ENCODE measurements at places on chromosomes 4 and X. TPM values are rescaled to one million over a fixed set of nuclear protein-coding genes. Genes with fewer than 3 reads are reported as not detected.

SHISA3 gene
- under 0.01 TPM for total RNA-seq

HEPH gene
- 3.3 TPM for total RNA-seq

CTAG1B gene
- total RNA-seq, result not detected

STOX2 gene
- 35.1 TPM for total RNA-seq

DNA sequence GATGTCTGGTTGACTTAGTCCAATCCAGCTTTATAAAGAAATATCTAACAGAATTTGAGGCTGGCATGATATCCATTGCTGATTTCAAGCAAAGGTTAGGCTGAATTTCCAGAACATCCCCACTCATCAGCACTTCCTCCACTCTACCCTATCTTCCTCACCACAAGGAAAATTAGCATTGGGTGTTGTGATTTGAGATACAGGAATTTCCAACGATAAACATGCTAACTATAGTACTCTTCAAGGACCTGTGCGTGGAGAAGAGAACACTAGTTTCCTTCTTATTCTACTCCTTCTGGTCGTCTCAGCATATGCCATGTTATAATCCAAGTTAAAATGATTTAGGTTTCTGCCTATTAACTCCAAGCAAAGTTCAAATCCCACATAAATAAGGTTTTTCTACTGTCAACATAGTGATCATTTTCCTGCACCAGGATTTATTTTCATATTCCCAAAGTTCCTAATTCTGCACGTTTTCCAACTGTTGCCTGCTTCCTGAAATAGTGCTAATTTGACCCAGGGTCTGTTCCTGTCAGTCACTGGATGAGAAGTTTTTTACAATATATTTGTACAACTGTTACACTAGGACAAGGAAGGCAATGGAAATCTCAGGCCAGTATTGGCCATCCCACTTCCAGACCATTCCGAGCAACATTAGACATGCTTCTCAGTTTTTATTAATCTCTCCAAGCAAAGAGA lies 177.6 kb upstream of the EDNRA start:
- DNase-seq, result no peak

DNA sequence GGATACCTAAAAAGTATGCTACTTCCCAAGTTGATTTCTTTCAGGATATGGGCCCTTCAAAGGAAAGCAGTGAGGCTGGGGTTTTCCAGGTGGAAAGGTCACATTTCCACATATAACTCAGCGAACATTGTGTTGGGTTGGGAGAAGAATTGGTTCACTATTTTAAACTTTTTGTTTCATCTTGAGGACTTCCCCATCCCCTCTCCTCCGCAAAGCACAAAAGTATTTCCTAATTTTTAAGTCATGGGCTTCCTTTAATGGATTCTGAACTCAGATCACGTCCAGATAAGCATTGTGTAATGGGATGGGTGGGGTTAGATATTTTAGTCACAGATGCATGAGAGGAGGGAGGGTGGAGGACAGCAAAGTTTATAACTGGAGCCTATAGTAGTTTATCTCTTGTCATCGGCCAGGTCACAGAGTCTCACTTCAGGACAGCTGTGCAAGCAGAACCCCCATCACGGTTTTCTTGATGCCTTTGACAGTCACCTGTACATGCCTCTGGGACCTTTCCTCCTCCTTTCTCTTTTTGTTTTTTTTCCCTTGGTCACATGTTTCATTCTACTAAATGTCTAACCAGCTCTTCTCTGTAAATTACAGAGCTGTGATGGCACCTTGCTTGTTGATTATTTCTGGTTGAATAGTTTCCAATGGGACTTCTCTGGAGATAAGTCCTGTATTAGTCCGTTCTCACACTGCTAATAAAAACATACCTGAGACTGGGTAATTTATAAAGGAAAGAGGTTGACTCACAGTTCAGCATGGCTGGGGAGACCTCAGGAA lies 115.4 kb downstream of the PTTG2 start:
- DNase-seq, result no peak

DNA sequence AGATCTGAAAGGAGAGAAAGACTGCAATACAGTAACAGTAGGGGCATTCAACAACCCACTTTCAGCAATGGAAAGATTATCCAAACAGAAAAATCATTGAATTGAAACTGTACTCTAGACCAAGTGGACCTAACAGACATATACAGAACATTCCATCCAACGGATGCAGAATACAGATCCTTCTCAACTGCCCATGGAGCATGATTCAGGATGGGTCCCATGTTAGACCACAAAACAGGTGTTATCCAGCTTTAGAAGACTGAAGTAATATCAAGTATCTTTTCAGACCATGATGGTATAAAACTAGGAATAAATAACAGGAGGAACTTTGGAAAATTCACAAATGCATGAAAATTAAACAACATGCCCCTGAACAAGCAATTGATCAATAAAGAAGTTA lies 567.2 kb upstream of the MAGEB2 start:
- DNase-seq, result no peak

DNA sequence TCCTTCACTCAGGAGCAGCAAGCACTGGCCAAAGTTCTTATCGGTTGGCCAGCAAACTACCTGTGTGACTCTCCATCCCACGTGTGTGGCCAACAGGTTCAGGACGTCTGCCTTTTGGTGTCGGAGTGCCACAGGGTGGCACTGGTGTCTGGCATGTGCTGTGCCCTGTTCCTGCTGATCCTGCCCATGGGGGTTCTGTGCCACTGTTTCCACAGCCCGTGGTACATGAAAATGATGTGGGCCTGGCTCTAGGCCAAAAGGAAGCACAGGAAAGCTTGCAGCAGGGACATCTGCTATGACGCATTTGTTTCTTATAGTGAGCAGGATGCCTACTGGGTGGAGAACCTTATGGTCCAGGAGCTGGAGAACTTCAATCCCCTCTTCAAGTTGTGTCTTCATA lies 4.6 kb upstream of the TLR2 start:
- no peak for DNase-seq

Measured in frontal cortex (tissue), 4 donors.